ENCODE measurements at places on chromosomes 6 and 20.

DNA sequence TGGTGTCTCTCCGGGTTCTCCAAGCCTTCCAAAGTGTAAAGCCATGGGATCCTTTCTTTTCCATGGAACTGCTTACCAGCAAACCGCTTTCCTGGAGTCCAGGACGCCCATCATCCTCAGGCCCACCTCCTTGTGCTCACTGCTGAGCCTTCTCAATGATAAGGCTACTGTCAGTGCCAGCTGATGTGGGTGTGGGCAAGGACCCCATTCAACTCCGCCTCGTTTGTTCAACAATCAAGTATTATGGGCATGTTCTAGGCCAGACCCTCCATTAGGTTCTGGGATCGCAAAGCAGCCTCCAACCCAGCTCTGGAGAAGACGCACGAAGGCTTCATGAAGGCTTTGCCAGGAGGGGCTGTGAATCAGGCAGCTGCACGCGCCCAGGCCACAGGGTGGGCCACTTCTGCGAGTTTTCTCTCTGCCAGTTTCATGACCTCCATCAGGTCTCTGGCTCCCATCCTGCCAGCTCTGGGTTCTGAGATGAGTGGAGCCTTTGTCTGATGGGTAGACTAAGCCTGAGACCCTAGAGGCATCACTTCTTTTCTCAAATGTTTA is 177.1 kb downstream of the MRPL14 start:
- DNase-seq, result no peak

DNA sequence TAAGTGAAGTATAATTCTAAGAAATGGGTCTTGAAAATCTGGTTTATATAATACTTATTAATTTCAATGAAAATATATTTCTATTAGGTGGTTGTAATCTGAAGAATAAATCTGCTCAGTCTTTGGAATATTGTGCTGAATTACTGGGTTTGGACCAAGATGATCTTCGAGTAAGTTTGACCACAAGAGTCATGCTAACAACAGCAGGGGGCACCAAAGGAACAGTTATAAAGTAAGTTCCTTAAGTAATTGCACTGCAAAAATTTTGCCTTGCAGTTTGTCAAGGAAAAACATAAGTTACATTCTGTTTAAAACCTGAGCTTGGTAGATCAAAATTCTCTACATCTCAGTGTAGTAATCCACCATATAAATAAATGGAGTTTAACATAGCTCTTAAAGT is 106.0 kb downstream of the MYO6 start:
- no peak for DNase-seq

- DNase-seq, result no peak
Observed at GRCh38 chr6:140566781-140567277, 1192.4 kb upstream of the CITED2 start.

DNA sequence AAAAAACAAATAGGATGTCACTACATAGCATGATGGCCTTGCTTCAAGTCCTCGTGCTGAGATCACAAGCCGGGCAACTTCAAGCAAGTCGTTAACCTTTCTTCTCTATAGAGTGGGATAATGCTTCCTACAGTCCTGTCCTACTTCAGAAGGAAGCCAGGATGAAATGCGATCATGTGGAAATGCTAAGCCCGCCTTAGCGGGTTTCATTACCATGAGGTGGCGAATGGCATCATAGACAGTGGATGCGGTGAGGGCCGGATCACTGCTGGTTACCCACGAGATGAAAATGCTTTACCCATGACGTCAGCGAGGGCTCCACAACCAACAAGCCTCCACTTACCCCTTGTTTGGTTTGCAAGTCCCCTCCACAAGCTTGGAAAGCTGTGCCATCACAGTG is 206.4 kb downstream of the TBXT start:
- no peak for DNase-seq

DNA sequence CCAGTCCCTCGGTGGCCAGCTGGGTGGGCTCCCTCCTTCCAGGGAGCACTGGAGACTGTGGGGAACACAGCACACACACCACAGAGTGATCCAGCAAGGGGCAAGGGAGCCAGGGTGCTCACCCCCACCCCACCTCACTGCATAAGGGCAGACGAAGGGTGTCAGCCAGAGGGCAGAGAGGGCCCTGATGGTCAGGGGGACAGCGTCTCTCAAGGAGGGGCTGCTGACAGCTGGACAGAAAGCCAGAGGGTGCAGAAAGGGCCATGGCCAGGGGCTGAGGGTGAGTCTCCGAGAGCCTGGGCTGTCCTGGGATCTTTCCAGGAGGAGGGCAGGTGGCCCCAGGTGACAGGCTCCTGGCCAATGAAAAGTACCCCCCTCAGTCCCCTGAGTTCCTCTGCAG is 73.4 kb upstream of the PMEPA1 start:
- DNase-seq, result no peak

DNA sequence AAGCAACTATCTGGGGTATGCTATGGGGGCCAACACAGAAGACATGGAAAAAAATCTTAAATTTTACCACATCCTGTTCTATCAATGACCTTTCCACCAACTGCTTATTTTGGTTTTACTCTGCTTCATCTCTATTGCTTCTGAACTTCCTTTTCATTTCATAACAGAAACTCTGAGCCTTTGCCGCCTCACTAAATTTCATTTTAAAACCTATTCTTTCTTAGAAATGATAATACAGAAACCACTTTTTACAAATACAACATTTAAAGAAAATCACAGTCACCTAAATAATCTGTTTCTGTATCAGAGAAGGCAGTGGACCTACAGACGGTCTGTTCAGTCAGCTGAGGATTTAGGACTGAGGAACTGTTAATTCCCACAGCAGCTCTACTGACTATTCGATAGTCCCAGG is 117.5 kb downstream of the KCNQ5 start:
- DNase-seq, result no peak

GRCh38 chr6:131037194-131037897 is 25.7 kb downstream of the EPB41L2 start:
- DNase-seq, result no peak

DNA sequence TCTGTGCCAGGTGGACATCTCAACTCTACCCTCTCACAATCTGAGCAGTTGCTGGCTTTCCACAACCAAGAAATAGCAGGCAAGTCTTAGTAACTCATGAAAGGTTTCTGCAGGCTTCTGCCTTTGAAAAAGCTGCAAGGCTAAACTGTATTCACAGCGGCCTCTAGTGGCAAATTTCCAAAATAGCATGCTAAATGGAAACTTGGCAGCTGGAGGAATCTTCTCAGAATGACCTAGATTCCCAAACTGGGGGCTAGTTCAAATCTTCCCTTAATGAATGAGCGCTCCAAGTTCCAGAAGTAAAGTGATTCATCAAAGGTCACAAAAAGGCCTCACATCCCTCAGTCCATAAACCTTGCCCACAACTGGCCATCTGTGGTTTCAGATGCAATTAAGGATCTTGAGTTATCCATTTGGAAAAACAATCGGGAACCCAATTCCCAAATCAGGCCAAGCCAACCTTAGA is 11.9 kb upstream of the CPNE5 start:
- no peak for DNase-seq

DNA sequence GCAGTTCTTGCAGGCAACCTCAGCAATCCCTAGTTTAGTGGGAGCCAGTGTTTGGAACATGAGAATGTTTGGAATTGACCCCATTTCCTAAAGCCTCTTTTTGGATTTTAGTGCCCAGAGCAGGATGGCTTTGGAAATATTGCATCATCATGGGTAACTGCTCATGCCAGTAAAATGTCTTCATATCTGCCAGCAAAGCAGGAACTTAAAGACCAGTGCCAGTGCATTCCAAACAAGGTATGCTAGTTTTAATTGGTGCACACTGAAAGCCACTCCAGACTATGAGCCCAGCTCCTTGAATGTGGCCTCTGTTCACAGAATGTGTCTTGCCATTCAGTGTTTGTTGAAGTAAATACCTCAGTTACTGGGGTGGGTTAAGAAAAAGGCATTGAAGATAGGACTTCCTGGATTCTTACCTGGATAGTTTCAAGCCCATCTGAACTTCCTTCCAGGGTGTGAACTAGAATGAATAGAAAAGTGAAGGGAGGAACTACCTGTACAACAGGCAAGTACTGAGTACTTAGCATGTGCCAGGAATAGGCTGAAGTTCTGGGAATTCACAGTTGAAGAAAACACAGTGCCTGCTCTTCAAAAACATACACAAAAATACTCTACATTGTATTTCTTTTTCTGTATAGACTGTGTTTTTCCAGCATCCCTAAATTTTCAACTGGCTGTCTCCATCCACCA is 70.5 kb downstream of the COL19A1 start:
- no peak for DNase-seq

DNA sequence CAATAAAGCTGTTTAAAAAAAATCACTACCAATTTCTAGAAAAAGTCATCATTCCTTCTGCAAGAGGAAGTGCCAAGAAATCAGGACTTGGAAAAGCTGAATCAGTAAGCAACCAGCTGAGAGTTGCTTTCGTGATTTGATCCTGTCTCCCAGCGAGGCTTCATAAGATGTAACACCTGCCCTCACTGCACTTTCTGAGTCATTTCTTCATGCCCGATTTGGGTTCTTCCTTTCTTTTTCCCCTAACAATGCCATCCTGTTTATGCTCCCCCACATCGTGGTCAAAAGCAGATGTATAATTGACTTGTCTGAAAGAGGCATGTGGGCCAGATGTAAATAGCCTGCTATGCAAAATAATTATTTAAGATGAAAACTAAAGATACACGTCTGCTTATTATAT is 52.1 kb downstream of the RIPOR2 start:
- no peak for DNase-seq

- DNase-seq, result no peak
Observed at GRCh38 chr6:72040111-72040510, 153.8 kb downstream of the RIMS1 start.

DNA sequence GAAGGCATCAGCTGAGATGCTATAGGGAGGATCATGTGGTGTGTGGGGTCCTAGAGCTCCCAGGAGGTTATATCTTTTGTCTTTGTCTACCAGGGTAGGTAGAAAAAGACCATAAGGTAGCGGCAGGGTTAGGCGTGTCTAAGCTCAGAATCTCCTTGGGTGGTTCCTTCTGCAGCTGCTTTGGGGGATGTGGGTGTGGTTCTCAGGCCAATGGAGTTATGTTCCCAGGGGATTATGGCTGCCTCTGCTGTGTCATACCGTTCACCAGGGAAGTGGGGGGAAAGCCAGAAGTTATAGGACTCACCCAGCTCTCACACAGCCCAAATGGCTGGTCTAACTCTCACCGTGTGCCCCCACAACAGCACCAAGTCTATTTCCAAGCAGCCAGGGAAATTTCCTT is 107.4 kb upstream of the ADGRB3 start:
- DNase-seq, result no peak

DNA sequence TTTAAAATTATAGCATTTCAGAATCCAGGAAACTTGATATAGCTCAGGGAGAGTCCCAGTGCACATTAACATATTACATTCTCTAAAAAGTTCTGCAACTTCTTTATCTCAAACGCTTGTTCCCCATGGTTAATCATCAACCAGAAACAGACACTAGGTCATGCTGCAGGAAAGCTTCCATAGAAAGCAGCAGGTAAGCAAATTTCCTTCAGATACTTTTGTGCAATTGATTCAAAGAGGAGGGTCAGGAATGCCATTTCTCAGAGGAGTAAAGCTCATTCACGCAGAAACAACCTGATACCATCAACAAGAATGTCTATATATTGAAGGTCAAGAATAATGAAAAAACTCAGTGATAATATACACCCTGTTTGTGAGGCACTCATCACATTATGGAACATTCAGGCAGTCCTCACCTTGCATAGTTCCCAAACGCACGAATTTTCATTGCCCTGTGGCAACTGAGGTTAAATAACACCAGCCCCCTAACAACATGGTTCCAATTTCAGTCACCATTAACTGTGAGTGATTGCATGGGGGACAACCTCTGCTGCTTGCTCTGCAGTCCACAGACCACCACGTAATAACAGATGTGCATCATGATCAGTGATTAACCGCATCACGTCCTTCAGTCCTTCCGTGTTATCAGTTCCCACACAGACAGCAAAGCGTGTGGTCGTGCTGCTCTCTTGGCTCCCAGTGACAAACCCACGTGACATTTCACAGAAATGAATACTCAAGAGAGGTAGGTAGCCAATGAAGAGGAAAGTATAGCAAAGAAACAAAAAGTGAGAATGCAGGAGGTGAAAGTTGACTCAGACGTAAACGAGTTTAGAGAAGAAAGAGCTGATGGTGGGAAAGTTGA is 95.7 kb downstream of the LY86 start:
- no peak for DNase-seq
